ENCODE measurements at places on chromosomes 7 and 10.

DNA sequence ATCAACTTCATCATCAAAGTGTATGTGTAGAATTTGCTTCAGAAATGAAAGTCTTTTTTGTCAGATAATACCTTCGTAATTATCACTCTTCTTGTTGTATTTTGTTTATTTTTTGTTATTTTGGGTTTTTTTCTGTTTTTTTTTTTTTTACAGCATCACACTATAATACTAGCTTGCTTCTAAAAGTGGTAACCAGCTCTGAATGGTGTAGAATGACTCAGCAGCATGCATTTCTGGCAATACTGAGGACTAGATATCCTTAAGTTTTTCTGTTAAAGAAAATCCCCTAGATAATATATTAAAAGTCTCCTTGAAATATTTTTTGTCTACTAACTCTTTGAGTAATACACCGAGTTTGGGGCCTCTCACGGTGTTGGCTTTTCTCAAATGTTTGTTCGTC, 109.1 kb downstream of the LMBR1 start:
- no peak for DNase-seq

- peak; percentile 27 for DNase-seq
Measured at GRCh38 chr10:51706225-51706624, 6.8 kb upstream of the CSTF2T start.

GRCh38 chr10:29412485-29412884, 123.6 kb downstream of the LYZL1 start:
- no peak for DNase-seq

GRCh38 chr7:112260911-112261310, 54.4 kb downstream of the ZNF277 start:
- DNase-seq: no peak

- no peak for DNase-seq
Measured at GRCh38 chr7:110170841-110171240, 920.1 kb upstream of the LRRN3 start.

DNA sequence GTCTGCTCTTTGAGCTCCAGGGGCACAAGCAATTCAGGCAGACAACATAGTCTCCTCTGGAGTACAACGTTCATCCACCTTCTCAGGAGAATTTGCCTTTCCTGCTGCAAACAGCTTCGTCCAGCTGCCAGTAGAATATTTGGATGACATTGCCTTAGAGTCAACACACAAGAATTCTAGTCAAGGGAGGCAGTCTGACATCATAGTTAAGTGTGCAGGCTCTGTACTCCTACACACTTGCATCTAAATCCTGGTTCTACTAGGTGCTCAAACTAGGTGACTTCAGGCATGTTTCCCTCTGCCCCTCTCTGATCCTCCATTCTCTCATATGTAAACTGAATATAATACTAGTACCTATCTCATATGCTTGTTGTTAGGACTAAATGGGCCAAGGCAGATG, 314.8 kb downstream of the HPSE2 start:
- DNase-seq: no peak

DNA sequence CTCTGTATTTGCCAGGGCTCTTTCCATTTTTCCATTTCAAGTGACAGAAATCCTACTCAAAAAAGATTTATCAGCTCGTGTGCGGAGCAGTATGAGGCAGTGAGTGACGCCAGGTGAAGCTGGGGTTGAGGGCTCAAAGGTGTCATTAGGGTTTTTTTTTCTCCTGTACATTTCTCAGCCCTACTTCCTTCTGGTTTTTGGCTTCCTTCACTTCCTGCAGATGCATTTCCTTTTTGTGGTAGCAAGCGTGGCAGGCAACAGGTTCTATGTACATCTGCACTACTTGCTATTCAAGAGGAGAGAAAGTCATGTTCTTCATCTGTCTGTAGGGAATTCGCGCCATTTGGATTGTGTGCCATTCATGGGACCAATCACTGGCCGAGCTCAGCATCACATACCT, 52.8 kb upstream of the AOAH start:
- no peak for DNase-seq

GRCh38 chr10:103553743-103554487, 60.4 kb downstream of the NEURL1 start:
- no peak for DNase-seq

- peak; percentile 8 for DNase-seq
Measured at GRCh38 chr7:121519548-121520521, 123.7 kb upstream of the FAM3C start.

DNA sequence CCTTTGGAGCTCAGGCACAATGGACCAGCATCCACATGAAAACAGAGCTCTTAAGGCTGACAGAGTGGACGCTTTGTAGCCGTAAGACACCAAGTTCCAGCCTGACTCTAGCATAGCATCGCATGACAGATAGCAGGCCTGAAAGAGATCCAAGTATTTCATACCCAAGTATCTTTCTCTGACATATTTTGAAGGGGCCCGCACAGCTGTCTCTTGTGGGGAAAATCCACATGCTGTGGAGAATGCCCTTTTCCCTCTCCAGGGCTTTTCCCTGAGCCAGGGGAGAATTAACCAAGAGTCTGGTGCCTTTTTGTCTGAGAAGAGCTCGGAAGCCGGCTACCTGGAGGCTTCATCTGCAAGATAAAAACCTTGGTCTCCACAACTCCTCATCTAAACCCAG, 51.0 kb downstream of the CFAP46 start:
- no peak for DNase-seq

- no peak for DNase-seq
Measured at GRCh38 chr7:32244806-32245345, 174.7 kb upstream of the PDE1C start.

DNA sequence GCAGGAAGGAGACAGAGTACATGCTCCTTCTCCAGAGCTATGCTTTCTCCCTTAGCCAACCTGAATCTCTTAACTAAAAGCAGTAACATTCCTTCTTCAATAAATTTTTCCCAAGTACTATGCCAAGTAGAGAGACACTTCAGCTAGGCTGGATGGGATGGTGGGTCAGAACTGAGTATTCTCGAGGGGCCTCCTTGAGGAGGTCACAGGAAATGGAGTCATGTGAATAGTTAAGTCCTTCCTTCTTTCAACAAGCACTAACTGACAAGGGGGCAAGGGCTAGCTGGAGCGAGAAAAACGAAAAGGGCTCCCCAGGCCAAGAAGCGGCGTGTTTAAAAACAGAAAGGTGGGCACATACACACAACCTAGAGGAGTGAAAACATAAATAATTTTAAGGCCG, 5.5 kb downstream of the RSU1 start:
- no peak for DNase-seq

- DNase-seq: no peak
Measured at GRCh38 chr10:66008221-66008620, 917.6 kb upstream of the LRRTM3 start.

GRCh38 chr7:214410-215212, 22.2 kb downstream of the FAM20C start:
- no peak for DNase-seq

- DNase-seq: no peak
Measured at GRCh38 chr10:99374526-99374925, 45.4 kb downstream of the CNNM1 start.

DNA sequence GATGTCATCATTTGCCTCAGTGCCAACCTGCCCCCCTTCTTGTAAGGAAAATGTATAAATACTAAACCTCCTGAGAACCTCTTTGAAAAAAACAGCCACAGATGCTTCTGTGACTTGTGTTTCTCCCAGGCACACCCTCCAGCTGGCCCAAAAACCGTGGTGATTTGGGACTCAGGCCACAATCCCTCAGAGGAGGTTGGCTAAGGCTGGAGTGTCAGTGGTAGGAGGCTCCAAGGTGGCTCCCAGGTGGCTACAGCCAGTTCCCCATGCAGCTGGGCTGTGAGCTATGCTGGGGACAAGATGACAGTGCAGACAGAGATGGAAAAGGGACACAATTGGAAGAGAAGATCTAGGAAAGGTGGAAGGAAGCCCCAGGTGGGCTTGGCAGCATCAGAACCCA, 104.7 kb downstream of the CPXM2 start:
- DNase-seq: no peak

GRCh38 chr7:137839903-137840779, 6.6 kb downstream of the DGKI start:
- no peak for DNase-seq

GRCh38 chr7:107690084-107690483, 29.5 kb downstream of the SLC26A4 start:
- no peak for DNase-seq

DNA sequence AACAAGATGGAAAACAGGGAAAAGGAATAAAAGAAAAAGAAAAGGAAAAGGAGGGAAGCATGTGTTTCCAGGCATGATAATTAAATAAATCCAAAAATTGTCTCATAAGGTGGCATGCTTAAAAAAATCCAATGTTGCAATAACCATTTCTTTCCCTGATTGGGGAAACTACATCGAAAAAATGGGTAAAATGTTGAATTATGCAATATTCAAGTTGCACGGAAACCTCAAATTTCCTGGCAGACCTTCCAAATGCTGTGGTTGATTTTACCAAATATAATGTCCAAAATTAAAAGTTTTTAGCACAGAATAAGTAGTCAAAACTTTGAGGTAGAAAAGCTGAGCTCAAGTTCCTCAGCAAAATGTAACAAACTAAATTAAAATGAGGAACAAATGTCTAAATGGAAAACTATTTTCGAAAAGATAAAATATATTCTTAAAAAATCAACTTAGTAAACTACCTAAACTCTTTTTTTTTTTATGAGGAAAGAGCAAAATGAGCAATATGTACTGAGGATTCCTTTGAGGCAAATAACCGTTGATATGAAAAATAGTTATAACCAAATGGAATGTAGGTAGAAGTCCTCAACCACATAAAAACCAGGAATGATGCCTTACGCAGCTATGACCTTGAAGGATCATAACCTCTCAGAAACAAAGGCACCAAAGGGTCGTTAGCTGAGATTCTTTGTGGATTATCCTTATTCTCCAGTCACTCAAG, 52.6 kb downstream of the MACC1 start:
- no peak for DNase-seq

GRCh38 chr10:11286261-11286852, 268.7 kb downstream of the CELF2 start:
- DNase-seq: no peak

- no peak for DNase-seq
Measured at GRCh38 chr7:39299695-39300094, 266.5 kb upstream of the YAE1 start.

GRCh38 chr7:82750007-82750406, 306.4 kb upstream of the CACNA2D1 start:
- no peak for DNase-seq

- DNase-seq: no peak
Measured at GRCh38 chr10:11341283-11341960, 270.0 kb downstream of the USP6NL start.

DNA sequence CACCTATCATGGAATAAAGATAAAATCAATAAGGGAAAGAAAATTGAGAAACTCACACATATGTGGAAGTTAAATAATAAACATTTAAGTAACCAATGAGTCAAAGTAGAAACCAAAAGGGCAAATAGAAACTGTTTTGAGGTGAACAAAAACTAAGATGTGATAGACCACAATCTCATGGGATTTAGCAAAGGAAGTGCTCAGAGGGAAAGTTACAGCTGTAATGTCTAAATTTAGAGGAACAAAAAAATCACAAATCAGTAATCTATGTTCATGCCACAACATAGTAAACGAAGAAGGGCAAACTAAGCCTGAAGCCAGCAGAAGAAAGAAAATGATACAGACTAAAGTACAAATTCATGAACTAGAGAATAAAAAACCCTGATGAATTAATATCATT, 16.3 kb downstream of the CYP3A4 start:
- DNase-seq: no peak

DNA sequence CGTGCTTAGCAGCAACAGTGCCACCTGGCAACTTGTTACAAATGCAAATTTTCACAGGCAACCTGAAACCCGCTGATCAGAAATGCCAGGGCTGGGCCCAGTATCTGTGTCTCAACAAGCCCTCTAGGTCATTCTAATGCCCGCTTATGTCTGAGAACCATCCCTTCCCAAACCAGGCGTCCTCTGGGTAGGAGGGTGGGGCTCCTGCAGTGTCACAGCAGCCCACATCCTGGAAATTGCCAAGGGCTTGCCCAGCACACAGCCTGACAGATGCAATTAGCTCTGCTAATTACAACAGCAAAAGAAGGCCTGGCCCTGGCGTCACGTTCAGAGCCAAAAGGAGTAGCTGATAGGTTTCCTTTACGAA, 15.9 kb downstream of the ITPRIP start:
- no peak for DNase-seq

- DNase-seq: no peak
Measured at GRCh38 chr7:121195010-121195409, 133.8 kb upstream of the WNT16 start.

DNA sequence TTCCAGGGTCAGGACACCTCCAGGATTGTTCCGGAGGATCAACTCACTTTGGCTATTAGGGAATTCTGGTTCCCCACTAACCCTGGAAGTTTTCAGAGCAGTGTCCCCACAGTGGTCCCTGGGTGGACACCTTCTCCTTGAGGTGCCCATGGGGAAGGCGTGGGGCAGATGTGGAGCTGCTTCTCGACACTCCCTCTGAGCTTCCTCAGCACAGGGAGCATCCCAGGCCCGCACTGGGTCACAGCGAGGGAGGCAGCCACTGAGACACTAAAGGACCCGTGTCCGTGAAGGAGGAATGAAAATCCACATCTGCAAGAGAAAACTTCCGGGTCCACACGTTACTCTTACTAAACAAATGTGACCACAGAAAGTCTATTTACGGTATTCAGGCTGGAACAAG, 48.2 kb upstream of the MNX1 start:
- DNase-seq: no peak

GRCh38 chr10:18142151-18142550, 1.9 kb downstream of the CACNB2 start:
- DNase-seq: no peak

DNA sequence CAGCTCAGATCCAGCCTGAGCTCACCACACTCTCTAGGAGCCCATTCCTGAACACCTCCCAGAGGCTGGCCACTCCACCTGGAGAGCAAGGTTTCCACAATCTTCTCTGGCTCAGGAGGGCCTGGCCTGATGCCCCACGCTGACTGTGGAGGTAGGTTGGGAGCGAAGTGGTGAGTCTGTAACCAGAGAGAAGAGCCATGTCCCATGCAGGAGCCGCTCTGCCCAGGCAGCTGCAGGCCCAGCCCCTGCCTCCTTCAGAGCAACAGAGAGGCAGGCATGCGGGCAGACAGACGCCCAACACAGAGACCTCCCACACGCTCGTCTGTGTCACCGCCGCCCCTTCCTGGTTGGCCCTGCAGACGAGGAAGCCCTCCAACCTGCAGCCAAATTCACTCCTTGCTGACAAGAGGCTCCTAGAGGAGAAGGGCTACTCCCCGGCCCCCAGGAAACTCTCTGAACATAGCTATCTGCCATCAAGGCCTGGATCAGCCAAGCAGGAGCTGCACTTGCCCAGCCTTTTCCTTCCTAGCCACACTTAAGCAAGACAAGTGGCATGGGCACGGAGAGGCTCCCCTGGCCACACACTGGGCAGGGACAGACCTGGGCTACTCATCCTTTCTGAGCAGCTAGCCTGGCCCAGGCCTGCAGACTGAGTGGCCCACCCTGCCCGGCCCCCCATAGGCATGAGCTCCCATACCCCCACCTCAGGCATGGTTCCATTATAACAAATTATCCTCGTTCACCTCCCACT, 101.9 kb downstream of the GRID1 start:
- no peak for DNase-seq

All from midbrain (tissue), 1 donor.